ENCODE measurements at places on chromosomes 16 and 17.

DNA sequence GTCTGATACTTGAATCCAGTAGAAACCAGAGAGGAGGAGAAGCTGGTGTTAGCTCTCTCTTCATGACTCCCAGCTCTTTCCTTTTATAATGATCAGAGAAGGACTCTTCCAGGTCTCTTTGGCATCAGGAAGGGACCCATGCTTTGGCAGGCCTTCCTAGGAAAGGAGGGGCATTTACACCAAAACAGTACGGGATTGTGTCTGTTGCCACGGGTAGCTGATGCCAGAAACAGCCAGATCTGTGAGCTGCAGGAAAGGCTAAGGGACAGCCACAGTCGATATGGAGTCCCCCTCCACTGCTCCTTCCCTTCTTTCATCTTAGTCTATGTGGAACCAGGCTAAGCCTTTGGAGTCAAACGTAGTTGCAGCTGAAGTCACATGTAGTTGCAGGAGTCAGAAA lies 9.3 kb downstream of the CEP295NL start:
- no peak for DNase-seq

DNA sequence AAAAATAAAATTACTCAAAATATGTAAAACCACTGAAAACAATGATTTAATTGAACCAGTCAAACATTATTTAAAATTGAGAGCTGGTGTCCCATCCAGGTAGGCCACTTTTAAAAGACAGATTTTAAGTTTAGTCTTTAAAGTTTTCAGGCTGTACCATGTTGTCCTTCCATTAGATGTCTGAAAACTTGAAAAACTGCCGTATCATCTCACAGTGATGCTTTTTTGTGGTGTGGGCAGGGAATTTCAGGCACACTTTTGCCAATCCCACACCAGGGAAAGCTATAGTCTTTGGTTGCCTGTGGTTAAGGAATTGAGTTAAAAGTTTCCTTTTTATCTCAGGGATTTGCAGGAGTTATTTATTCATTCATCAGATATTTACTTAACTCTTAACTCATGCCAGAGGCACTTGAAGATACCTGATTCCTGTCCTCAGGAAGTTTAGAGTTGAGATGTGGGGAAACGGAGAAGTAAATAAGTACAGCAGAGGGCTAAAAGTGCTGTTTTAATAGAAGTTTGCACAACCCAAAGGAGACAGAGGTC lies 3.2 kb downstream of the SNTB2 start:
- no peak for DNase-seq

GRCh38 chr16:4612977-4613635 lies 1.6 kb downstream of the UBALD1 start:
- no peak for DNase-seq

GRCh38 chr17:1779571-1780131 lies 17.8 kb downstream of the SERPINF1 start:
- no peak for DNase-seq

DNA sequence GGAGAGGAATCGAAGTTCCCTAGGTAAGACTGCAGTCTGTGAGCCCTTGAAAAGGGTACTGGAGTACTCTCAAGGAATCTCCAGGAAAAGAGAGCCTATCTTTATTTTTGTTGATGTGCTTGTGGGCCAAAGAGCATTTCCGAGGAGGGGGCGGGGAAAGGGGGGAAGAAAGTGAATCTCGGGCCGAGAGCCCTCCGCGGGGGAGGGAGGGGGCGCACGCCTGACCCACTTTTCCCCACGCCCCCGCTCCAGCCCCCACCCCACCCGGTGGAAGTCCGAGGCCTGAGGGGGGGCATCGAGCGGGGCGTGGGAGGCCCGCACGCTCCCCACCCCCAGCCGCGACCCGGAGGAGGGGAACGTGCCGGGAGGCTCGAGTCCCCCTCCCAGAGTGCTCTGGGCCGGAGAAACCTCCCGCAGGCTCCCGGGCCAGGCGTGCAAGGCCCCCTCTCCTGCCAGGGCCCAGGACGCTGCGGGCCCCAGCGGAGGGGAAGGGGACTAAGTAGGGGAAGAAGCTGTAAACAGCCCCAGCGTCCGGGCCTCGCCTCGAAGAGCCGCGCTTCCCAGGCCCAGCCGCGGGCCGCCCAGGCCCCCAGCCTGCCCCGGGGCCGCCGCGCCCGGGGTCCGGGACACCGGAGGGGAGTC lies 444 bp downstream of the HELZ start:
- DNase-seq, result no peak

- no peak for DNase-seq
Observed at GRCh38 chr16:70598937-70599503, 47.3 kb upstream of the IL34 start.

DNA sequence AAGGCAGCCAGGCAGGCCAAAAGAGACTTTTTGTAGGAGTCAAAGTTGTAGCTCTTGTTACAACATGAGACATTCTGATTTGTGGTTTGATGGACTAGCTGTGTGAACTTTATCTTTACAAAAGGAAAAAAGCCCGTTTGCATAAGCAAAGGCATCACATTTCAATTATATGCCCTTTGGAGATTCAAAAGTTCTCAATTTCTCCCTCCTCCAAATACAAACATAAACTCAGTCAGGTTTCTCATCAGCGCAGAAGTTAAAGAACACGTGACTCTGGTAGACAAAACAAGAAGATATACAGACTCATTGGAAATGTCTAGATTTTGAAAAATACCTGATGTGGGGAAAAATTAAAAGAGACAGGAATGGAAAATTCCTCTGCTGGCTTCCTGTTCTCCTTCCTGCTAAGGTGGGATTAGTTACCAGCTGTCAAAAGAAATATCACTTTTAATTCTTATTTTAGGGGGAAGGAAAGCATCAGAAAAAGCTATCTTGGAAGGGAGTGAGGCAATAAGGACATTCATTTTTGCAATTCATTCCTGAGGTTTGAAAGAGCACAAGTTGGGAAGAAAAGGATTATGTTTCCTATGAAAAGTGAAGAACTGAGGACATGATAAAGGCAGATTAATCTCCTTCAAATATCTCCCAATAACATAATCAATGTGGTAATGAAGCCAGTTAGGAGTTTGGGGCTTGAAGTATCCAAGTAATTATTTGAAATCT lies 4.6 kb upstream of the KCNJ16 start:
- no peak for DNase-seq

DNA sequence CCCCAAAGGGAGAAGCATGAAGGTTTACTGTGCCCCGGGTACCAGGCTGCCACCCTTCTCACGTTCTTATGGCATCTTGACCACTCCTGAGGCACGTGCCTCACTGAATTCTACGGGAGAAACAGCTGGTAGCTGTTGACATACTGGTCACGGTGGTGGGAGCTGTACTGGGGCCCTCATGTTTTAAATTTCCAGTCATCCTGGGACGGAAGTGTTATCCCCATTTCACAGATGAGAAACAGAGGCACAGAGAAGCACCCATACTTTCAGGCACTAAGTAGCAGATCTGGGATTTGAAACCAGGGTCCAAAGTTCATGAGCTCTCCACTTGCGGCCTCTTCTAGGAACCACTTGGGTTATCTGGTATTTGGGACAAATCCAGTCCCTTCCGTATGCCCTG lies 26.3 kb upstream of the DOC2B start:
- DNase-seq, result no peak

- DNase-seq, result no peak
Observed at GRCh38 chr16:86710602-86710950, 132.2 kb downstream of the FOXL1 start.

DNA sequence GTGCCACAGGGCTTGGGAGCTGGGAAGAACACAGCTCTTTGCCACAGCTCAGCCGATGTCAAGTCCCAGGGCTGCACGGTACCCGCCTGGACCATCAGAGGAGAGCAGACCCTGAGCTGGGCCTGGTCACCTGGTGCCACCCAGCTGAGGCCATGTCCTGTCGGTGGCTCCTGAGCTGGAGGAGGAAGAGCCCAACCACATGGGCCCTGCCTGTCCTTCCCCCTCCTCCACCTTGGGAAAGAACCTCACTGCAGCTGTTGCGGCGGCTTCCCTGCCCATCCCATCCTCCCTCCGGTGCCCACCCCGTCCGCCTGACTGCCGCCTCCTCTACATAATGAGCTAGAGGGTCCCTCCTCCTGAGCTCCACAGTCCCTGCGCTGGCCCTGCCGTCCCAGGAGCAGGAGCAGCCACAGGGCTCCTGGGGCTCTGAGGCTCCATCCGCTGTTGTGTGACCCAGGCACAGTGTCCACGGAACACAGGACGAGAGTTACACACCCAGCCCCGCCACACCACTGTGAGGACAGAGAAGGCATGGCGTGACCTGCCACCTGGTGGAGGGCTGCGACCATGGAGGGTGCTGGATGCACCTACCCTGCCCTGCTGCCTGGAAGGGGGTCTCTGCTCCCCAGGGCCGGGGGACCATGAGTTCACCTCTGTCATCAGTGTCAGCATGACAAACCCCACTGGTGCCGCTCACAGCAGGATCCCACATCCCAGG lies 21.4 kb upstream of the CHMP6 start:
- no peak for DNase-seq

GRCh38 chr17:44539673-44540072 lies 17.6 kb upstream of the FZD2 start:
- DNase-seq, result no peak

GRCh38 chr17:7476494-7476893 lies 2.9 kb downstream of the ZBTB4 start:
- no peak for DNase-seq

GRCh38 chr17:72812823-72813222 lies 279.7 kb downstream of the SLC39A11 start:
- DNase-seq, result no peak

DNA sequence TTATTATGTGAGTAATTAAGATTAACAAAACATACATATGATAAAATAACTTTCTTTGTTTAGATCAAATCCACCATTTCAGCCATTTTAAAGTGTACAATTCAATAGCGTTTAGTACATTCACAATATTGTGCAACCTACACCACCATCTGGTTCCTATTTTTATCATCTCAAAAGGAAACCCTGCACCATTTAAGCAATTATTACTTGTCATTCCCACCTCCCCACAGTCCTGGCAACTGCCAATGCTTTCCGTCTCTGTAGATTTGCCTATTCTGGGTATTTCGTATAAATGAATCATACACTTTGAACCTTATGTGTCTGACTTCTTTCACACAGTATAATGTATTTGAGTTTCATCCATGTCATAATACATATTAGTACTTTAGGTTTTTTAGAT lies 162.5 kb upstream of the CNTNAP4 start:
- no peak for DNase-seq

DNA sequence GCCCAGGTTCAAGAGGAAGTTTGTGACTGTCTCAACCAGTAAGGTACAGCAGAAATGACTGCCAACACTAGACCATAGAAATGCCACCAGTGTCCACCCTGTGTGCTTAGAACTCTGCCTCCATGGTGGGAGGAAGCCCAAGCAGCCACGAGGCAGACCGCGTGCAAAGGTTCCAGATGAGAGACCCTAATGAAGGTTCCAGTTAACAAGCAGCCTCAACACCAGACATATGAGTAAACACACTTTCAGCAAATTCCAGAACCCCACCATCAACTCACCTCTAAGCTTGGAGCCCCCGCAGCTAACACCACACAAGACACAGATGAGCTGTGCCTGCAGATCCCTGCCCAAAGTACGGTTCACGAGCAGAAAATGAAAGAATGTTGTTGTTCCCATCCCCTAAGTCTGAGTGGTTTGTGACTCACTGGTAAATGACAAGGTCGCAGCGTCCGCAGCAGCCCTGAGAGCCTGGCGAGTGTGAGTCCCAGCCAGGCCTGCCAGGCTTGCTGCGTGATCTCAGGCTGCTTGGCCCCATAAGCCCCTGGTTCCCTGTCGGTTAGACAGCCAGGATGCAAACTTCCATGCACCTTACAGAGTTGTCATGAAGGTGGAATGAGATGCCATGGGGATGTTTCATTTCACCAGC lies 193.7 kb downstream of the C16orf95 start:
- no peak for DNase-seq

DNA sequence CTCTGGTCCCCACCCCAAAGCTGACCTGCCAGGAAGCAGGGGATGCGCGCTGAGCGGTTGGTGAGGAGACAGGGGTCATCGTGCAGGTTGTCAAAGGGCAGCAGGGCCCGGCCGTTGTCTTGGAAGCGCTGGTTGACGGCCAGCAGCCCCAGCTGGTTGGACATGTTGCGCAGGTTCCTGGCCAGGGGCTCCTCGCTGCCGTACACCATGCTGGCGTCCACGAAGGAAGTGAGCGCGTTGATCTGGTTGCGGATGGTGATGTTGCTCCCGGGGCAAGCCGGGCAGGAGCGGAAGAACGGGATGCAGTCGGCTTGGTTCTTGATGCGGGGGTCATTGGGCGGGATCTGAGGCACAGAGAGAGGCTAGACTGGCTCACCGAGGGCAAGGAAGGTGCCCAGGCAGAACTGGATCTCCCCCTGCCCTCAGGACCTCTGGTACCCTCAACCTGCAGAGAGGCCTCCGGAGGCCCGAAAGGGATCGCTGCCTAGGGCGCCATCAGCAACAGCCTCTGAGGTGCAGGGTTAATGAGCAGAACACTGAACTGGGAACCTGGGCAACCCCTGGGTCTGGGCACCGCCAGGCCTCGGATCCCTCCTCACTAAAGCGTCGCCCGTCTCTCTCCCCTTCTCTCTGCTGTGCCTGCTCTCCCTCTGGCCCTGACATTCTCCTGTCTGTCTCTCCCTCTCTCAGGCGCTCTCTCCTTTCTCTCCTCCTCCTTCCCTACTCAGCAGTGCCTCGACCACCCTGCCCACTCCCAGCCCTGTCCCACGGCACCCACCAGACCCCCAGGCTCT lies 2.7 kb downstream of the MPO start:
- DNase-seq, result no peak
